CD4-positive, alpha-beta T cell treated with Interleukin-2 at 100 ng/mL for 4 hours (primary cell): ENCODE measurements at places on chromosomes 12 and 14.
A peak's percentile ranks its signal among the peaks of the same experiment; 100 is the strongest.

DNA sequence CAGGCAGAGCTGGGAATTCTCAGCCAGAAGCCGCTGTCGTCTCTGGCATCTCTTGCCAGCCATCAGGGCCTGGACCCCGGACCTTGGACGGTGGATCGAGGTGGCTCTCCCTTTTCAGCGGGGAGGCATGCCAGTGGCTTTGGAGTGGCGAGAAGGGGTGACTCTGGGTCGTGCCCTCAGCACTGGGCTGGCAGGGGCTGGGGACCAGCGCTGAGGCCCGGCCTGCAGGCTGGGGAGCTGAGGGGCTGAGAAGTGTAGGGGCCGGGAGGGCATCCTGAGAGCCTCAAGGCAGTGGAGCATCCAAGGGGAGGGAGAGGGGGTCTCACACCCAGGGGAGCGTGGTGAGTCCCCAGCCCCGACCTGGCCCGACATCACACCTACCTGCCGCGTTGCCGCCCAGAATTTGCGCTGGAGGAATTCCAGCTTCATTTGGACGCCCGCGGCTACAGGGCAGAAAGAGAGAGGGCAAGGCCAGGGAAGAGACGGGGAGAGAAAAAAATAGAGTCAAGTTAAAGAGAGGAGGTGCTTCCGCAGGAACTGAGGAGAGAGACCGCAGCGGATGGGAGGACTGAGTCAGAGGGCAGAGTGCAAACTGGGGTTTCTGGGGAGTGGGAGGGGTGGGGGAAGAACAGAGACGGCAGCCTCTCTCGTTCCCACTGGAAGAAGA is 9.0 kb upstream of the LRTM2 start:
- DNase-seq = peak; percentile 40

GRCh38 chr12:28708918-28709371 is 440.1 kb upstream of the FAR2 start:
- no peak for DNase-seq

DNA sequence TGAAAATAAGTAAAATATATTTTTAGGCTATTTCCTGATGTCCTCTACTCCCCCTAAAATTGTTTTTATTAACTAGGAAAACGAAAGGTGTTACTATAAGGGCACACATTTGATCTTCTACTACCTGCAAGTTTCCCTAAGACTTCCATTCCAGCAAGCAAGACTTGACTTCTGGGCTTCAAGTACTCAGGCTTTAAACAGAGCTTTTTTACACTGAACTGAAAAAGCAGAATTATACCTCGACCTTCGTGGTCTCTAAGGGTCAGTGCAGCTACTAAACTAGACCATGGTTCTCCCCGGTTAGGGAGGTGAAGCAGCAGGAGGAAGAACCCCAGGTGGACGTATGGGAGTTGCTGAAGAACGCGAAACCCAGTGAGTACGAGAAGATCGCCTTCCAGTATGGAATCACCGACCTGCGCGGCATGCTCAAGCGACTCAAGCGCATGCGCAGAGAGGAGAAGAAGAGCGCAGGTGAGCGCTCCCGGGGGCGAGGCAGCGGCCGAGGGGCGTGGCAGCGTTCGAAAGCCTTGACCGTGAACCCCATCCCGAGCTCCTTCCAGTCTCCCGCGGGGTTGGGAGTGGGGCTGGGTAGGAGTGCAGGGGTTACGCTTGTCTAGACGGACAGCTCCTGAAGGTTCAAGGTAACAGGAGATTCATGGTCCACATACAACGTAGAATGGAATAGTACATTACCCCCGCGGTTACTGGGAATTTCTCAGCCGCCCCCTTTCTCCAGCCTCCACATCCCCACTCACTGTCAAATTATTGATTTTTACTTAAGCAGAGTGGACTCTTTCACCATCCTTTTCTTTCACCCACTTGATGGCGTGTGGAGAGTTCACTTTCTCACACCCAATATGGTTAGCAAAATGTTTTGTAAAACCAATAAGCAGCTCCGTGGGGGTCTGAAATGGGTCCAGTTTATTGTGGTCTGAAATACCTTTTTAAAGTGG is 47.6 kb downstream of the MYBPC1 start:
- DNase-seq = no peak

DNA sequence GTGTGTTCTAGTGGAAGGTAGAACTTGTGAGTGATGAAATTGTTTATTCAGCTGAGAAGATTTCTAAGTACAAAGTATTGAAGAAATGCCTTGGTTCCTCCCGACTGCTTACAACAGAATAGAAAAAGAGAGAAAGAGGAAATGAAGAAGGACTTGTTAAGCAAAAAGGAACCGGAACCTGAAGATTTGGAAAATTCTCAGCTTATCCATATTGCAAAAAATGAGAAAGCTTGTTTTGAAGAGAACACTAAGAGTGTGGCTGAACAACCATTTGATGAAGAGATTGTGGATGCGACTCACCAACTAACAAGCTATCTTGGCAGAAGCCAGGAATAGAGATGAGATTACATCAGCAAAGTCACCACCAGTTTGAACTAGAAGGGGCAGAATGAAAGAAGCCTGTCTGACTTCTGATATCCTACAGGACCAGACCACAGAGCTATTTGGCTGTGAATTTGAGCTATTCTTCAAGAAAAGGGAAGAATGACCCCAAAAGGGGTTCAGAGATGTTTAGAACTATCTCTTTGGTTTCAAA is 15.1 kb downstream of the NDUFA9 start:
- DNase-seq = no peak

DNA sequence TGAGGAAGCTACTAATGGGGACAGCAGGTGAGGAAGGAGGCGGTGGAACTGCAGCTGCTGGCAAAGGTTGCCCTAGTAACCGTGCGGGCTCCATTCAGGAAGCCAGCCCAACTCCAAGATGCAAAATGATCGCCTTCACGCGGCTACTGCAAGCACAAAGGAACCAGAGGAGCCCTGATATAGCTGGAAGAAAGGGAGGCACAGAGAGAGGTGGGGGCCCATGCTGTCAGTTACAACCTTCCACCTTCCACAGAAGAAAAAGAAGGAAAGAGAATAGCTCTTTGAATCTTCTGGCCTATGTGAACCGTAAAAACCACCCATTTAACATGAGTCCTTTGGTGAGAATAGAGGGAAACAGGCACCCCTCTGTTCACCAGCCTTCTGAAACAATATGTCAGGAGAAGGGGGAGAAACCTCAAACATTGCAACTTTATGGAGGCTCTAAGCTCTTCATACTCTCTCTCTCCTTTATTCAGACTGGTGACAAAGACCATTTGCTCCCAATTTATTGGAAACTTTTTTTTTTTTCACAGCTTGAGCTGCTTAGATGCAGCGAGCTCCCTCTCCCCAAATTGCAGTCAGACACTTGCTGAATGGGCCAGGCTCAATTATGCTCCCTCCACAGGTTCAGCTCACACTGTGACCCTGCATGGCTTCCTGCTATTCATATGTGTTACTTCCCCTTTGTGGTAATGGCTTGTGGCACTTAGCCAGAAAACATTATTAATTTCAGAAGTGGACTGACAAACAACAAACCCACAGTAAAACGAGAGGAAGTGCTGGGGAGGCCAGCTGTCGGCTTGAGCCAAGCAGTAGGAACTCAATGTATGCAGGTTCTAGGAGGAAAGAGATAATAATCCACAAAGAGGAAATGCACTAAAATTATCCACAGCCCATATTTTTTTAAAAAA is 6.2 kb downstream of the DUSP6 start:
- peak; percentile 70 for DNase-seq

DNA sequence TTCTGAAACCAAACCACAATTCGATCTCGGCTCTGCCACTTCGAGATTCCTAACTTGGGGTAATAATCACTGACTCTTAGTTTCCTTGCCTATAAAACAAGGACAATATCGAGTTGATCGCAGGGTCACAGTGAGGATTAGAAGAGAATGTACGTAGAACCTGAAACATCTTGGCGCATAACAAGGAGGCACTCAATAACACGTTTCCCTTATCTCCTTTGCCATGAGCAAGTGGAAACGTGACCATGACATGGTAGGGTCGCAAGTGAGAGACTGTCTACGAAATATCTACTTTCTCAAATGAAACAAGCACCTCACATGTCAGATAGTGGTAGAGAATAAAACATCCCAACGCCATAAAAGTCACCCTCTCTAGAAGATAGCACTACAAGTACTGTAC is 2.3 kb downstream of the DICER1 start:
- DNase-seq = no peak

- DNase-seq = no peak
Observed at GRCh38 chr12:123102366-123102765, 48.5 kb downstream of the PITPNM2 start.

GRCh38 chr14:53331247-53331646 is 178.1 kb upstream of the DDHD1 start:
- DNase-seq = no peak

- no peak for DNase-seq
Observed at GRCh38 chr12:24808651-24809050, 140.2 kb downstream of the BCAT1 start.

GRCh38 chr12:121797937-121798786 is 4.7 kb upstream of the RHOF start:
- DNase-seq = no peak

- DNase-seq = no peak
Observed at GRCh38 chr12:71061451-71061850, 96.3 kb downstream of the TSPAN8 start.

DNA sequence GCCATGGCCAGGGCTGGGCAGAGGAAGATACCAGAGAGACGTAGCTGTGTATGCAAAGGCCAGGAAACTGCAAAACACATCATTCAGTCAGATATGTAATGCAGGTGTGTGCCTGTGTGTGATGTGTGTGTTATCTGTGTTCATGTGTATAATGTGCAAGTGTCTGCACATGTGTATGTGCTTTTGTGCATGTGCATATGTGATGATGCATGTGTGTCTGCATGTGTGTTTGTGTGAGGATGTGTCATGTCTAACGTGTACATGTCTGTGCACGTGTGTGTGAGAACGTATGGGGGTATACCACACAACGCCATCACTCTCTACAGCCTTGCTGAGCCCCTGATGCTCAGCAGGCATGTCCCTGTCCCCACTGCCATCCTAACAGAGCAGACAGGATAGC is 9.7 kb downstream of the DIO3 start:
- DNase-seq = no peak

- DNase-seq = no peak
Observed at GRCh38 chr12:46386877-46387629, 14.5 kb upstream of the SLC38A2 start.

DNA sequence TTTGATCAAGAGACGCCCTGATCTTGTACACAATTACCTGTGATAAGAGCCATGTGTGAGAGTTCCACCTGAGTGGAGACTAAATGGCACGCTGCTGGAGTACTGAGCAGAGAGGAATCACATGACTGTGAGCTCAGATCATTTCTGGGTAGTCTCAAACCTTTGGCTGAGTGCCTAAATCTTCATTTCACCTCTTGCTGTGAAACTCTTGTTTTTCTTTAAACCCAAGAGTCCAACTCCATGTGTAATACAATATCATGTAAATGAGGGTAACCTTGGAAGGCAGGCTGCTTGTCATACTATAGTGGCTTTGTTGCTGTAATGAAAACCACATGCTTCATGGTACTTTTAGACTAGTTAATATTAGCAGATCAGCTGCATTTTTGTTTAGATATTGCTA is 156.9 kb downstream of the CAND1 start:
- no peak for DNase-seq

DNA sequence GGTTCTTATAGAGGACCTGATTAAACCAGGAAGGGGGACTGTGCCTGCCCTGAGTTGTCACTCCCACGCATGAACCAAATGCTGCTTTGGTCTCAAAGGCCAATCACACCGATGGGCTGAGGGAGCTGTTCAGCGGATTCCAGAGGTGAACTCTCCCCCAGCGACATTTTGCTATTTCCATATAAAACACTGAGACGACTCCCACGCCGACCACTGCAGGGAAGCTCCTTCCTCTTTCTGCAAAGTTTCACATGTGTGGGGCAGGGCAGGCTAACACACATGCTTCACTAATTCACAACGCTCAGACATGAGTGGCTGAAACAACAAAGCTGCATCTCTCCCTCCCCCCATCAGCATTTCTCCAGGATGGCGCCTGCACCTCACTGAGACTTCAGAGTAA is 37.8 kb upstream of the TMEM132D start:
- DNase-seq = no peak
